ENCODE measurements at places on chromosomes 12 and 14. TPM values are rescaled to one million over a fixed set of nuclear protein-coding genes. Genes with fewer than 3 reads are reported as not detected.

- H3K4me1 ChIP-seq = no peaks in the 10 kb centered on the region
- DNase-seq = no peak
- H3K27me3 ChIP-seq = no peaks in the 10 kb centered on the region
- H3K36me3 ChIP-seq = no peaks in the 10 kb centered on the region
Observed at GRCh38 chr12:14701809-14702568, 5.6 kb upstream of the GUCY2C start.

The REP15 gene
- total RNA-seq = 0.68 TPM

GRCh38 chr14:99289394-99290189, 17.6 kb upstream of the BCL11B start:
- no peak overlapping the region for H3K27ac ChIP-seq
- no peaks in the 10 kb centered on the region for H3K36me3 ChIP-seq
- H3K4me3 ChIP-seq = no peak overlapping the region
- no peak for DNase-seq

The GLS2 gene
- total RNA-seq = 1.5 TPM

GRCh38 chr14:93330609-93331000, 2.2 kb downstream of the BTBD7 start:
- peak overlapping the region; percentile 88 for H3K4me3 ChIP-seq
- no peaks in the 10 kb centered on the region for H3K27me3 ChIP-seq
- no peak for DNase-seq
- H3K27ac ChIP-seq = no peak overlapping the region
- peaks cover 7% of the 10 kb centered on the region for H3K4me1 ChIP-seq
- H3K36me3 ChIP-seq = no peaks in the 10 kb centered on the region

The TSPAN19 gene
- not detected for total RNA-seq
